Myocyte (in vitro differentiated cells): ENCODE measurements at places on chromosomes 3 and 15. TPM values are rescaled to one million over a fixed set of nuclear protein-coding genes. Genes with fewer than 3 reads are reported as not detected.

The SLC6A11 gene
- not detected in 2 replicates for total RNA-seq

The RNF7 gene
- 139 and 146 TPM in 2 replicates for total RNA-seq

The C3orf20 gene
- not detected in 2 replicates for total RNA-seq

The FEZF2 gene
- not detected in 2 replicates for total RNA-seq
